ENCODE measurements at places on chromosomes 16 and 17. TPM values are rescaled to one million over a fixed set of nuclear protein-coding genes. Genes with fewer than 3 reads are reported as not detected.
A peak's percentile ranks its signal among the peaks of the same experiment; 100 is the strongest.

DNA sequence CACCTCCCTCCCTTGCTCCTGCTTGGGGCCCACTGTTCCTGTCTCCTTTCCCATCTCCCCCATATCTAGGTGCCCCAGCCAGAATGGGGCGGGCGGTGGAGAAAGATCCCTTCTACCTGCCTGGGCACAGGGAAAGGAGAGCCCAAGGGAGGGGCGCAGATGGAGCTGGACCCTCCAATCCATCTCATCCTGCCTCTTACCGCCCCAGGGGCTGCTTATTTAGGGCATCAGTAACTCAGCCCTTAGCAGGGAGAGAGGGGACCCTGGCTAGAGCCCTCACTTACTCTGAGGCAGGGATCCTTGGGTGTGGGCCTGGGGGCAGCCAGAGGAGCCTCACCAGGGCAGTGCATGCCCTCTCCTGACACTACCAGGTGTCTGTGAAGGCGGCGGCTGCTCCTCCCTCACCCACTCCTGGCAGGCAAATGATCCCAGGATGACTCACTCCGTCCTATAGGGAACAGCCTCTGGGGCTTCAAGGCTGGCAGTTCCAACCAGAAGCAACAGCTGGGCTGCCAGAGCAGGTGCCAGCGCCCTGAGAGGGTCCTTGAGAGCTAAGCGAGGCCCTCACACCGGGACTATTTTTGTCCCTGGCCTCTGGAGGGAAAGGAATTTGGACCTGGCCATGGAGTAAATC lies 16.3 kb upstream of the BCAR1 start:
- DNase-seq, result peak; percentile 49

OR4D1 gene
- polyA plus RNA-seq, result not detected

GLTPD2 gene
- polyA plus RNA-seq, result 12.5 TPM

GRCh38 chr17:52027620-52028295 lies 130.8 kb downstream of the CA10 start:
- DNase-seq, result no peak

DRC3 gene
- polyA plus RNA-seq, result 8.6 TPM

DNA sequence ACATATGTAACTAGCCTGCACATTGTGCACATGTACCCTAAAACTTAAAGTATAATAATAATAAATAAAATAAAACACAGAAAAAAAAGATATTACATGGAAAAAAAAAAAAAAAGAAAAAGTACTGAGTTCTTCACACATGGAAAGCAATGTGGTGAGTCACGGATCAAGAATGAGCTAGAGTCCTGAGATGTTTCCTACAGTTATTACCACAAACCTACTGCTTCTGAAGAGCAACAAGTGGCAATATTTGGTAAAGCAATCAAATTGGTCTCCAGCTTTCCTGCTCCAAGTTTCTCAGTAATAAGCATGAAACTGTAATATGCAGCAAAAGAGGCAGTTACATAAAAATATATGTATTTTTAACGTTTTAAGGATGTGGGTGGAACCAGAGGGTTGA lies 223.3 kb upstream of the SALL1 start:
- no peak for DNase-seq

DNA sequence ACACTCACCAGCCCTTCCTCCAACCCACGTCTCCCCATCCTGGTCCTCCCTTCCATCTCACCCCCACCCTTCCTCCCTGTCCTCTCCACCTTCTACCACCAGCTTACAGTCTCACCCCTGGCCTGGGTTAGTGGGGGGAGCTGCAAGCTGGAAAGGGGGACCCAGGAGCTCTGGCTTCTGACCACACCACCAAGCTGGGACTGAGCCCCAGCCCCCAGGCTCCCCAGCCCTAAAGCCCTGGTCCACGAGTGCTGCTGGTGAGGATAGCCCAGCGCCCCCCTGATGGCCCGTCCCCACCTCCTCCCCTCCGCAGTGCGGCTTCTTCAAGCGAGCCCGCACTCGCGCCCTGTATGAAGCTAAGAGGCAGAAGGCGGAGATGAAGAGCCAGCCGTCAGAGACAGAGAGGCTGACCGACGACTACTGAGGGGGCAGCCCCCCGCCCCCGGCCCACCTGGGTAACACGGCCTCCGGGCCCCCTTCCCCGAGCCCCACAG lies 7.2 kb upstream of the PDK2 start:
- DNase-seq, result peak; percentile 51

HAP1 gene
- polyA plus RNA-seq, result 0.99 TPM

DNA sequence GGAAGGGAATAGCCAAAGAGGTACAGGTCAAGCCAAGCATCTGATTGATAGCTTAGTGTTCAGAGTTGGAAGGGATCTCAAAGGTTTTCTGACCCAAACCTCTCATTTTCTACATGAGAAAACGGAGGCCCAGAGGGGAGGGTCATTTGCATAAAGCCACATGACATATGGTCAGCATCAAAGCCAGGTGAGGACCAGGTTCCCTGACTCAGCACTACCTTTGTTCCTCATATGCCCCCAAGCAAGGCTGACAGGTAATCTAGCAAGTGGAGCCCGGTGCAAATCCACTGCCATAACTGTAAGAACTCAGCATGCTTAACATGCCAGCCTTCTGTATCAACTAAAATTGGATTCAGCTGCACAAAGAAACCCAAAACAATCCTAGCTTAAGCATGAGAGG lies 28.2 kb upstream of the CCL1 start:
- DNase-seq, result no peak

HSPB9 gene
- 0.99 TPM for polyA plus RNA-seq

KRT24 gene
- not detected for polyA plus RNA-seq

DNA sequence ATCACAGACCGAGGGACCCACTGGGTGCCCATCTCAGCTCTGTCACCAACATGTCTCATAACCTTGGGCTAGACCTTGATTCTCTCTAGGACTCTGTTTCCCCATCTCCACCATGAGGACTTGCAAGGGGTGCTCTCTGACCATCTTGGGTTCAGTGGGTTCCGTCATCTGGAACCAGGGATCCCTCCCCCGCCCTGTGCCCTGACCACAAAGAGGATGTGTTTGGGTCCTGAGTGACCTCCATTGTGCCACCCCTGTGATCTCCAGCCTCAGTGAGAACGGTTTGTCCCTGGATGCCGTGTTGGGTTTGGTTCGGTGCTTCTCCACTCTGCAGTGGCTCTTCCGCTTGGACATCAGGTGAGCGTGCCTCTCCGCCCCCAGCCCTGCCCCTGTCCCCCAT lies 49.1 kb upstream of the CPNE2 start:
- DNase-seq, result no peak

DNA sequence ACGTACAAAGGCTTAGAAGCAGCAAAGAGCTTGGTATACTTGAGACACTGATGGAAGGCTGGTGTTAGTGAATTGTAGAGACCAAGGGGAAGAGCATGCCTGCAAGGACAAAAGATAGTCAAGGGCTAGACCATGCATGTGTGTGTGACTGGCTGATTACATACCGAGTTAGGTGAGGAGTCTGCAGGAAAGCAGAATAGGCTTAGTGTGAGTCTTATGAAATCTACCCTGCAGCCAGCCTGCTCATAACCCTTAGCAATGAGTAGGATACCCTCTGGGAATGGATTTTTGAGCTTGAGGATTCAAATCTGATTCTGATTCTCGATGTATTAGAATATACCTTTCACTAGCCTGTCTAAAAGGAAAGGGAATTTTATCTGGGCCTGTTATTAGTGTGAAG lies 77.0 kb downstream of the TANGO6 start:
- no peak for DNase-seq

GRCh38 chr16:17512636-17513220 lies 42.0 kb upstream of the XYLT1 start:
- no peak for DNase-seq

SLX4 gene
- 1.0 TPM for polyA plus RNA-seq

GRCh38 chr16:57299719-57300386 lies 15.4 kb upstream of the PLLP start:
- peak; percentile 95 for DNase-seq

LGALS9B gene
- not detected for polyA plus RNA-seq

GRCh38 chr17:8964801-8965393 lies 610 bp downstream of the PIK3R5 start:
- peak; percentile 15 for DNase-seq

All from kidney (tissue), 22 donors.